ENCODE measurements at places on chromosomes 6 and 20.
A peak's percentile ranks its signal among the peaks of the same experiment; 100 is the strongest.

DNA sequence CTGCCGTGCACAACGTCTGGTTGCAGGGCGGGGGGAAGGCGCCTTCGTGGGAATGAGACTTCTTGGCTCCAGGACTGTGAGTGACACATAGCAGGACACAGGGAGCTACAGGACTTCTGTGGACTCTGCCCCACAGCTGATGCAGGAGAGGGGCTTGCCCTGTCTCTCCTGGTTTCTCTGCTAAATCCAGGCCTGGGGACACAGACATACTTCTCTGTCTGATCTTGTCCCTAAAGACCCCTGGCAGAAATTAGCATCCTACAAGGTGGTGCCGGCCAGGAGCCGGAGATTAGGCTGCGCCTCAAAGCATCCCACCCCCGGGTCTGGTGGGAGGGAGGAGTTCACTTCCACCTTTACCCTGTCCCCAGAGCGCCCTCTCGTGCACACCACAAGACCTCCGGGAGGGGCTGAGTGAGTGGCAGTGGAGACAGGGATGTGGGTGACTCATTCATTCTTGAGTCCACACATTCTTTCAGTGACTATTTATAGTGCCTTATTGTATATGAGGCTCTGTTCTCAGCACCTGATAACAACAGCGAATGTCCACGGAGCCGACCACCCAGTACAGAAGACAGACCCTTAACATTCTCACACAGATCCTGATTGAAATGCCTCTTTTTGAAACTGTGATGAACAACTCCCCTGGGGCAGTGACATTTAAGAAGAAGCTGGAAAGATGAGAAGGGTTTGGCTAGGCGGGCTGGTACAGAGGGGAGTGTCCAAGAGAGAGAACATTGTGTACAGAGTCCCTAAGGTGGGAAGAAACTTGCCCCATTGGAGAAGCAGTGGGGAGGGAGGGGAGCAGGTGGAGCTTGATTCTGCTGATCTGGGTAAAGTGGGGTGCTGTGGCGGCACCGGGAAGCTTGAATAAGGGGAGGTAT is 39.0 kb downstream of the GMPR start:
- DNase-seq: peak; percentile 66

DNA sequence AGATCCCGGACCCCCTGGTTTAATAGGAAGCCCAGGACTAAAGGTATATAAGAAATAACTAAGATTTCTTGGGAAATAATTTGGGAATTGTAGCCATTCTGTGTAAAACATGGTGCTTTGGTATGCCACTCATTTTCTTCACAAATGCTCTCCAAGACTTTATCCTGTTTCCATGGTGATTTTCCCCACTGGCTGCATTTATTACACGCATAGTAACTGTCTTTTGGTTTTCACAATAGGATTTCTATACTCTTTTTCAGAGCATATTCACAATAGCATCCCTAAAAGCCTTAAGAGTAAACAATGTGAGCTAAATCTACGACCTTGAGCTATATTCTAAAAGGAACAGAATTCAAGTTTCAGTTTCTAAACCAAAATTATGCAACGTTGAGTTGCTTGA is 160.8 kb downstream of the COL9A1 start:
- no peak for DNase-seq

GRCh38 chr20:25283221-25283951 is 35.5 kb downstream of the PYGB start:
- DNase-seq: peak; percentile 11

DNA sequence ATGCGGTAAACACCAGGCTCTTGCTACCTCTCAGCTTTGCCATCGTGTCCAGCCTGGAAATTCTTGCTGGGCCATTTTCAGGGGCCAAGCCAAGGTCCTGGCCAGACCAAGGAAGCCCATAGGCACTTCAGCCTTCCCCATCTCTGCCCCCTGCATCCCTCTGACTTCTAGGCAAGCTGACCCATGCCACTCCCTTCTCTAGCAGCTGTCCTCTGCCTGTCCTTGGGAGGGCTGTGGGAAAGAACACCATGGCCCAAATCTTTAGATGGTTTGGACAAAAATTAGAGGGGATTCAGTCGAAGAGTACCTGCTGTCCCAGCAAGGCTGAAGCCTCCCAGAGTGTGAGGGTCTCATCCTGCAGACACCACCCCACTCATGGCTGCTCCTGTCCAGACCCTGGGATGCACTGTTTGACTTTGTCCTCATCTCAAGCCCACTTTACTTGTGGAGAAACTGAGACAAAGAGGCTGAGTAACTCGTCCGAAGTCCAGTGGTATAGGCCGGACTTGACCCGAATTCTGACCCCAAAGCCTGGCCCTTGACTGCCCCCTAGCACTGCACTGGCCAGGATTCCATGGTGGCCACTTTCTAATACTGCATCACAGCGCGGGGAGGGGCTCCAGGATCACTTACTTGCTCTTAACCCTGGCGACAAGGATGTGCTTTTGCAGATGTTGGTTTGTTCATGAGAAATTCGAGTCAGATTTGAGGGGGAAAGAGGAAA is 22.4 kb upstream of the STX16 start:
- DNase-seq: no peak

GRCh38 chr6:161242779-161243693 is 30.8 kb downstream of the AGPAT4 start:
- DNase-seq: peak; percentile 64

GRCh38 chr20:46549188-46549972 is 1.1 kb downstream of the OCSTAMP start:
- no peak for DNase-seq

GRCh38 chr6:128659276-128659675 is 138.9 kb upstream of the PTPRK start:
- no peak for DNase-seq
